Sigmoid colon (tissue), 7 donors: ENCODE measurements at places on chromosomes 5 and 9. TPM values are rescaled to one million over a fixed set of nuclear protein-coding genes. Genes with fewer than 3 reads are reported as not detected.
A peak's percentile ranks its signal among the peaks of the same experiment; 100 is the strongest.

PIP5K1B gene
- total RNA-seq = 11.7 TPM

ZNF366 gene
- total RNA-seq = 1.8 TPM

- H3K4me1 ChIP-seq = no peaks in the 10 kb centered on the region
- no peak overlapping the region for H3K27ac ChIP-seq
- no peak for DNase-seq
Measured at GRCh38 chr5:75364571-75365280, 27.7 kb downstream of the HMGCR start.

SLC25A48 gene
- not detected for total RNA-seq

PTGR1 gene
- total RNA-seq = 50.0 TPM

- peaks cover 26% of the 10 kb centered on the region for H3K4me1 ChIP-seq
- no peak for DNase-seq
- no peaks in the 10 kb centered on the region for H3K36me3 ChIP-seq
Measured at GRCh38 chr9:69376651-69377050, 51.6 kb downstream of the ENTREP1 start.

DNA sequence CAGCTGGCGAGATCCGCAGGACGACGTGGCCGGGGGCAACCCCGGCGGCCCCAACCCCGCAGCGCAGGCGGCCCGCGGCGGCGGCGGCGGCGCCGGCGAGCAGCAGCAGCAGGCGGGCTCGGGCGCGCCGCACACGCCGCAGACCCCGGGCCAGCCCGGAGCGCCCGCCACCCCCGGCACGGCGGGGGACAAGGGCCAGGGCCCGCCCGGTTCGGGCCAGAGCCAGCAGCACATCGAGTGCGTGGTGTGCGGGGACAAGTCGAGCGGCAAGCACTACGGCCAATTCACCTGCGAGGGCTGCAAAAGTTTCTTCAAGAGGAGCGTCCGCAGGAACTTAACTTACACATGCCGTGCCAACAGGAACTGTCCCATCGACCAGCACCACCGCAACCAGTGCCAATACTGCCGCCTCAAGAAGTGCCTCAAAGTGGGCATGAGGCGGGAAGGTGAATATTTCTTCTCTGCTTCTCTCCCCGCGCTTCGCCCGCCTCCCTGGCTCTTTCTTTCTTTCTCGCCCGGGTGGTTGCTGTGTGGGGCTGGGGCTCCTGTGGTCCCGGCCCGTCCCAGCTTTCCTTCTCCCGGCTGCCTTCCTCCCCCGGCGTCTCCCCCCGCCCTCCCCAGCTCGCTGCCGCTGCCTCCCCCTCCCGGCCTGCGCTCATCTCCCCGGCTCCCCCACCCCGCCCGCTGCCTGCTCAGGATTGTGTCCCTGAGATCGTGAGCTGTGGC, 2.2 kb downstream of the NR2F1 start:
- H3K27me3 ChIP-seq = peaks cover 45% of the 10 kb centered on the region
- peaks cover 36% of the 10 kb centered on the region for H3K4me1 ChIP-seq
- peak; percentile 69 for DNase-seq
- H3K4me3 ChIP-seq = peak overlapping the region; percentile 63

GRCh38 chr9:122158202-122158601, 1.4 kb downstream of the NDUFA8 start:
- H3K36me3 ChIP-seq = no peaks in the 10 kb centered on the region
- no peaks in the 10 kb centered on the region for H3K4me1 ChIP-seq
- DNase-seq = no peak
- H3K27ac ChIP-seq = no peak overlapping the region
- no peak overlapping the region for H3K4me3 ChIP-seq

OLFML2A gene
- 63.2 TPM for total RNA-seq

DNA sequence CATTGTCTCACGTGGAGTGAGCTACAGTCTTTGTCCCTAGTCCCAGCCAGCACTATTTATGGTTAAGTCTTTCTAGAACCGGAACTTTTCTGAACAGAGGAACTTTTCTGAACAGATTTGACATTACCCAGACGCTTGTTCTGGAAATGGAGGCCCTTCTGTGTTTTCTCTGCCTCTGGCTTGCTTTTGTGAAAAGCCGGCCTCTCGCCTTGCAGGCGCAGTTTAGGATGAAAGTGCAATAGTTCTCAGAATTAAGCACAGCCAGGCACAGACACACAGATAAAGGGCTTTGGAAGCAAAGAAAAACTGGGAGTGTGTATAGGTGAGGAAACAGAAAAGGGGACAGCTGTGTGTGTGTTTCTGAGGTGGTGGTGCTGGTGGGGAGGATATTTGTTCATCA, 5.9 kb downstream of the GDNF start:
- peaks cover 6% of the 10 kb centered on the region for H3K27me3 ChIP-seq
- no peaks in the 10 kb centered on the region for H3K36me3 ChIP-seq
- DNase-seq = no peak

DNA sequence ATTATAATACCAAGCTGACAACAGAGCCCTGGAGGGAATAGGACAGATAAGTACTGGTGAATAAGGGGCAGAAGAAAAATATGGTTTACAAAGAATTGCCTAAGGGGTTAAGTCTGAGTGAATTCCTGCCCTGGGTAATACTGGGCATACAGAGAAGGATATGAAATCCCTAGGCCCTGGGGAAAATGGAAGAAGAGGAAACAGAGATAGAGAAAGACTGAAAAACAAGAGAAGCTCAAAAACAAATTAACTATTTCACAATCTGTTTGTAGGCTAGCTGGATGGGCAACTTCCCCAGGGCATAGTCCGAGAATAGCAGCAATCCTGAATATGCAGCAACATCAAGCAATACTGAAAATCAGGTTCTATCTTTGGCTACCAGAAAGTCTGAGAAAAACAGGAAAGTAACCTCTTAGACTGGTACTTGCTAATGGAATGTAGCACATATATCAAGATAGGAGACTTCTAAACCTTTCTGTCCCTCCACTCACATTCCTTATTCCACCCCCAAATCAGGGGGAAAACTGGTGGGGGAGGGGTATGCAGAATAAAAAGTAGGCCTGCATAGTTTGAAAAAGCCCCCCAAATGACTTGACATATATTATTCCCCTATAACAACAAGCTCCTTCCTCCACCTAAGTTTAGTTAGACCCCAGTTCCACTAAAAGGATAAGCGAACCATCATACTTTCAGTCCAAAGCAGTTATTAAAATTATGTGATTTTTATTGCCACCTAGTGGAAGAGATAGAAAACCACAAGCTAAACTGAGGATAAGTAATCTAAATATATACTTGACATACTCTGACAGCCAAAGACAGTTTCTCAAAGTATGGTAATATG, 20.6 kb downstream of the SLC38A9 start:
- peaks cover 21% of the 10 kb centered on the region for H3K4me1 ChIP-seq
- H3K27ac ChIP-seq = no peak overlapping the region
- H3K27me3 ChIP-seq = no peaks in the 10 kb centered on the region
- no peak for DNase-seq
- H3K4me3 ChIP-seq = peak overlapping the region; percentile 8

DNA sequence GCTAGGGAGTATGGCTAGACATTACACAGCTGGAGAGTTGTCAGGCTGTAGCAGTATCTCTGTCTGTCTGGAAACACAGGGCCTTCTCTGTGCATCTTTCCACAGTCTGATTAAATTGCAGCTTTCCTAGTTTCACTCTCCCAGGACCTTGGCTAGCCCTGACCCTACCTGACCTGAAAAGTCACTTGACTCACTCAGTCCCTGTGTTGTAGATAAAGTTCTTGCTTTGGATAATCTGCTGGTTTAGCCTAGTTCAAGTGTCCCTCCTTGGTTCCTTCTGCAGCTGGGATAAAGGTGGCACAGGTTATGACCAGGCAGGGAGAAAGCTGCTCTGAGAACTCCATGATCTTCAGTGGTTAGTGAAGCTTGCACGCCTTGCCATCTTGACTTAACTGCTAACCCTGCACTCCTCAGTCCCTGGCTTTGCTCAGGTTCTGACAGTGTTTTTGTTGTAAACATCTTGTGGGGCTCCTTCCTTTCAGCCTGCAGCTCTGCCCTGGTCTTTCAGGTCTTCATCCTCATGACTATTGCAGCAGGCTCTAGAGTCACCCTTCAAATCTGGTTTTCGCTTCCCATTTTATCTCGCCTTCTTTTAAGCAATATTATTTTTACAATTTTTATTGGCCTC, 101.0 kb downstream of the PIP5K1B start:
- no peaks in the 10 kb centered on the region for H3K27me3 ChIP-seq
- no peak overlapping the region for H3K4me3 ChIP-seq
- H3K27ac ChIP-seq = peak overlapping the region; percentile 75
- H3K4me1 ChIP-seq = peaks cover 46% of the 10 kb centered on the region

DNA sequence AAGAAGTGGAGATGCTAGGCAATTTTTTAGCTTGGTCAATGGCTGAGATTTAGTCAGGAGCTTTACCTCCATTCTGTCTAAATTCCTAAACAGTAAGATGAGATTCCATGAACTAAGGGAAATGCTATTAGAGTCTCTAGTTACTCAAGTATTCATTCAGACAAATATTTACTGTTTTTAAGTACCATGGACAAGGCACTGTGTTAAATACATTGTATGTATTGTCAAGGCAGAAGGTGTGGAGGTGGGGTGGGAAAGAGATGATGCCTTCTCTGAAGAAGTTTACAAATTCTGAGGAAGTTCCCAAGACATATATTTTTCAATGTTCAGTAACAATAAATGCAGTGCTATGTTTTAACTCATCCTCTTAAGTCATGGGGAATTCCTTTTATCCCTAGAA, 459.9 kb upstream of the NMUR2 start:
- no peaks in the 10 kb centered on the region for H3K4me1 ChIP-seq
- no peak for DNase-seq
- no peaks in the 10 kb centered on the region for H3K27me3 ChIP-seq
- H3K4me3 ChIP-seq = no peak overlapping the region
- H3K27ac ChIP-seq = no peak overlapping the region

GRCh38 chr5:40497573-40497972, 182.1 kb upstream of the PTGER4 start:
- no peak overlapping the region for H3K27ac ChIP-seq
- DNase-seq = no peak
- no peaks in the 10 kb centered on the region for H3K27me3 ChIP-seq
- no peaks in the 10 kb centered on the region for H3K36me3 ChIP-seq

DNA sequence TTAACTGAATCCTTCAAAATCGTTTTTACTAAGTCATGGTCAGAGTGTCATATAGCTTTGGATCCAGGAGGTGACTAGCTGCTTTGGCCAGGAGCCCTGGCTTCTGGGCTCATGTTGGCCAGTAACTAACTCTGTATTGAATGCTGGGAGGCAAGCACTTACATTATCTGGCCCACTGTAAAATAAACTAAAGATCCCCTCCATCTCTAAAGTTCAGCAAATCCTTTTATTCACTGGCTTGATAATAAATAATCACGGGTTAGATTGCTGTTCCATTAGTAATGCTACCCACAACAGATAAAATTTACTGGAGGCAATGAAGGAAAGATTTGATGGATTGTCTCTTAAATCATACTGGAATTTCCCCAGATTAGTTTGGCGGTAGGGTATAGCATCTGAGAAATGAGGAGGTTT, 382.2 kb upstream of the TLE4 start:
- no peaks in the 10 kb centered on the region for H3K36me3 ChIP-seq
- no peaks in the 10 kb centered on the region for H3K27me3 ChIP-seq
- no peak overlapping the region for H3K4me3 ChIP-seq
- no peak for DNase-seq
- H3K27ac ChIP-seq = no peak overlapping the region

GRCh38 chr5:24643156-24643555, 1.6 kb downstream of the CDH10 start:
- no peaks in the 10 kb centered on the region for H3K4me1 ChIP-seq
- no peaks in the 10 kb centered on the region for H3K36me3 ChIP-seq
- H3K4me3 ChIP-seq = no peak overlapping the region
- no peaks in the 10 kb centered on the region for H3K27me3 ChIP-seq

- no peaks in the 10 kb centered on the region for H3K4me1 ChIP-seq
- H3K4me3 ChIP-seq = no peak overlapping the region
- H3K27me3 ChIP-seq = no peaks in the 10 kb centered on the region
- H3K27ac ChIP-seq = no peak overlapping the region
- no peak for DNase-seq
- H3K36me3 ChIP-seq = no peaks in the 10 kb centered on the region
Measured at GRCh38 chr5:128093368-128093767, 9.8 kb downstream of the SLC12A2 start.

DNA sequence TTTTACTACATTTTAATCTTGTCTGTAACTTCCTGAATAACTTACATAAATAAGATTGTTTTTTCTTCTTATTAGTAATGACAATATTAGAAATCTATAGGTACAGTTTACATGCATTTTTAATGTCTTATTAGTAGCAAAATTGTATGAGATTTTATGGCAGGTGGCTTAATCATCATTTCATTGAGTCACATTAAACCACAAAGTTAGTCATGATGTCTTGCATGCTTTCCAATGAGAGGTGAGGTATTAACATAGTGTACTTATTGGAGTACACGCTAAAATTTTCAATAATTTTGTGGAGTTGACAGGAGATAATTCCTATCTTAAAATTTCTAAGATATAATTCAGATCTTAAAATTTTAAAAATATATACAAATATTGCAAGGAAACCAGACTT, 989.6 kb upstream of the ARRDC3 start:
- no peaks in the 10 kb centered on the region for H3K36me3 ChIP-seq
- H3K4me3 ChIP-seq = no peak overlapping the region
- no peaks in the 10 kb centered on the region for H3K4me1 ChIP-seq
- H3K27me3 ChIP-seq = no peaks in the 10 kb centered on the region

PRKAA1 gene
- total RNA-seq = 98.4 TPM

DNA sequence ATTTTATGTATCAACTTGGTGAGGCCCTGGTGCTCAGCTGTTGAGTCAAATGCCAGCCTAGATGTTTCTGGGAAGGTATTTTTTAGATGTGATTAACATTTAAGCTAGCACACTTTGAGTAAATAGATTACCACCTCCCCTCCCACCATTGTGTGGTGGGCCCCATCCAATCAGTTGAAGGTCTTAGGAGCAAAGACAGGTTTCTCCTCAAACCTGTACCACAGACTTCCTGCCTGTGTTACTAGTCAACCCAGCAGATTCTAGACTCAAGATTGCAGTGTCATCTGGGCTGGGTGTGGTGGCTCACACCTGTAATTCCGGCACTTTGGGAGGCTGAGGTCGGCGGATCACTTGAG, 33.8 kb downstream of the MRPL36 start:
- H3K4me3 ChIP-seq = no peak overlapping the region
- no peak overlapping the region for H3K27ac ChIP-seq
- no peaks in the 10 kb centered on the region for H3K27me3 ChIP-seq

DNA sequence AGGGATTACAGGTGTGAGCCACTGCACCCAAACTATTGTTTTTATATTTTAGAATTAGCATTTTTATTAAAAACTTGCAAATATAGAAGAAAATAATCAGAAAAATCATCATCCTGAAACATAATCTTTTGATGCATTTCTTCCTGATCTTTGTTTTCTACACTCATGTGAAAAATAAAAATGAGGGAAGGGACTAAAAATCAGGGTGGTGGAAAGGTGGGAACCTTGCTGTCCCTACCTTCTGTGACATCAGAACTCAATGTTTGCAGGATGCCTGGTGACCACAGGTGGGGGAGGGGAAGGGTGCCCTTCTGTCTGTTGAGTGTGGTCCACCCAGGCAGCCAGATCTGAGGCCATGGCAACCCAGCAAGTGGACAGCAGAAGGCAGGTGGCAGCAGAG, at the start of gene SMIM23:
Gene SMIM23, plus strand, starts transcription at position 301 of the 400 bp plus-strand sequence. Its CDS starts 55 bp downstream, at position 356.
- H3K36me3 ChIP-seq = no peaks in the 10 kb centered on the region
- DNase-seq = no peak
- H3K4me3 ChIP-seq = no peak within 1 kb of the TSS
- H3K27me3 ChIP-seq = no peaks in the 10 kb centered on the region

GPX8 gene
- total RNA-seq = 20.8 TPM

ARAP3 gene
- 4.3 TPM for total RNA-seq
